ENCODE measurements at places on chromosomes 3 and 15.

GRCh38 chr15:69194025-69194827, 33.8 kb downstream of the GLCE start:
- DNase-seq: no peak

- no peak for DNase-seq
These were observed 54.2 kb upstream of the ACAD9 start for GRCh38 chr3:128825117-128825725.

DNA sequence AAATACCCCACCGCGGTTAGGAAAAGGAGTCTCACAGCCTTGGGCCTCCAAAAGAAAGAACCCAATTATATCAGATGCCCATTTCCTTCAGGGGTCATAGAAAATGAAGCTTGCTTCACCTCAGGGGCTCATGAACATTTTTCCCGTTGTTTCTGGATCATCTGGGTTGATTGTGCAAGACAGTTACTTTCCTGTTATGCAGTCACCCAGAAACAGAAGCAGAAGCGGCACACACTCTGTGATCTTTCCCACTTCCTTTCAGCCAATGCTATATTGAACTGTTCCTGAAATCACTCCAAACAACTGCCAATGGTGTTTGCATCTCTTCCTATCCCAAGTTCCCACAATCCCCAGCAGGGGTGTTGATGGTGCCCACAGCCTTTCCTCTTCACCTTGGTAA, 295.6 kb upstream of the RASGRP1 start:
- DNase-seq: no peak

- no peak for DNase-seq
These were observed 13.1 kb upstream of the SETD5 start for GRCh38 chr3:9384141-9384828.

- DNase-seq: no peak
These were observed 54.7 kb upstream of the ATP13A3 start for GRCh38 chr3:194541483-194541882.
